ENCODE measurements at places on chromosomes 2 and 18.

DNA sequence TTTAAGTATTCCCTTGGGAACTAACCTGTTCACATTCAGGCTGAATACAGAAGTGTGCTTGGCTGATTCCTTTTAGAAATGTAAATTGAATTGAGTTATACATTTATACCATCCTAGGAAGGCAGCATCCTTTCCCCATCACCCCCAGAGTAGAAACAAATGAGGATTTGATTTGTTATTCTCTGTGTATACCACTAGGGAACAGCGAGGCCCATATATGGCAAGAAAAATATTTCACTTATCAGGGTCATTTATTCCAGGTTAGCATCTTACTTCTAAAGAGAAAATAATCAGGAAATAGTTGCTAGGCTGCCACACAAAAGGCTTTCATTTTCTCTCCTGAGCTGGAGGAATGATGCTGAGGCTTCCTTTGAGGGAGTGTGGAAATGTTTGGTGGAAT, 516.9 kb downstream of the PIK3C3 start:
- DNase-seq, result no peak

DNA sequence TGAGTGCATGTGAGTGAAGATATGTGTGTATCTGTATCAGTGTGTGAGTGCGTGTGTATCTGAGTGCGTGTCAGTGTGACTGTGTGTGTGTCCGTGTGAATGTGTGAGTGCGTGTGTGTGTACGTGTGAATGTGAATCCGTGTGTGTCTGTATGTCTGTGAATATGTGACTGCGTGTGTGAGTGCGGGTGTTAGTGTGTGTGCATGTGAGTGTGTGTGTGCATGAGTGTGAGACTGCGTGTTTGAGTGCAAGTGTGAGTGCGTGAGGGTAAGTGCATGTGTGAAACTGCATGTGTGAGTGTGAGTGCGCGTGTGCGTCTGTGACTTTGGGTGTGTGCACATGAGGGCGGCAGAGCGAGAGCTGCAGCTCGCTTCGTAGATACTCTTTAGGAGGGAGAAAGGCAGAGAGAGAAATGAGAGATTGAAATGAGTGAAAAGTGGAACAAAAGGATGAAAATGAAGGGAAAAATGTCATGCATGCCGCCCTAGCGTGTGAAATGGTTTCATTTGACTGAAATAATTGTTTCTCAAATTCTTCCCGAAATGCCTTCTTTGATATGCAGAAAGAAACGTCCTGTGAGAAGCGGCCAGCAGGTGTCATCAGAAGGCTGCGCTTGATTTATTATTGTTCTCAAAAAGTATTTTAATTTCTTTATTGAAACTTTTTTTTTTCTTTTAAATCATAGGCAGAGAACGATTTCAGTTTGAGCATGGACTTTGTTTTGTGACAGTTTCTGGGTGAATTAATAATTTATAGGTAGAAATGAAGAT, 25.6 kb downstream of the ZNF407 start:
- peak; percentile 4 for DNase-seq

DNA sequence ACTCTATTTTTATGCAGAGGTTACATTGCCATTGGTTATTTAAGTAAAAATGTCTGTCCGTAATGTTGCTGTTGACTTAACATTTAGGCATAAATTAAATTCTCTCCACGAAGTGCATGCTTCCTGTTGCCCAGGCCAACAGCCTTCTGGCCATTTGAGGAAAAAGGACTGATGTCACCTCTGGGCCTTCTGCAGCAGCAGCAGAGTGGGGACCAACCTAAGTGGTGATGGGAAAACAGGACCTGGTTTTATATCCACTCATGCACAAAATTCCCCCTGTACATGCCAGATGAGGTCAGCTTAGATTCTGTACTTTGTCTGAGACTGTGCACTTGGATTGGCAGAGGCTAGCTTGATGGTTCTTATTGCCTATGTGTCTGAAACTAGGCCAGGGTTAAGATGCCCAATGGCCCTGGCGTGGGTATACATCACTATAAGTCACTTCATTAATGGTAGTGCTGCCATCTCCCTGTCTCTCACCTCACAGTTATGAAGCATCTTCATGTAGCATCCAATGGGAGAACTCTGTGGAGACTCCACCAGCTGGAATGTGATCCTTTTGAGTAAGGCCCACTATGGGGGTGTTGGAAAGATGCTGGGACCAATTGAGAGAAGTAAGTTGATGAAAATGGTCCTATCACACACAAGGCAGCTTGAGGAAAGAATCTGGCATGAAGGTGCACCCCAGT, 4.4 kb downstream of the ARHGAP25 start:
- no peak for DNase-seq

- no peak for DNase-seq
Measured at GRCh38 chr18:33560686-33561370, 17.2 kb upstream of the ASXL3 start.

- no peak for DNase-seq
Measured at GRCh38 chr2:36705326-36706020, 9.0 kb downstream of the VIT start.

DNA sequence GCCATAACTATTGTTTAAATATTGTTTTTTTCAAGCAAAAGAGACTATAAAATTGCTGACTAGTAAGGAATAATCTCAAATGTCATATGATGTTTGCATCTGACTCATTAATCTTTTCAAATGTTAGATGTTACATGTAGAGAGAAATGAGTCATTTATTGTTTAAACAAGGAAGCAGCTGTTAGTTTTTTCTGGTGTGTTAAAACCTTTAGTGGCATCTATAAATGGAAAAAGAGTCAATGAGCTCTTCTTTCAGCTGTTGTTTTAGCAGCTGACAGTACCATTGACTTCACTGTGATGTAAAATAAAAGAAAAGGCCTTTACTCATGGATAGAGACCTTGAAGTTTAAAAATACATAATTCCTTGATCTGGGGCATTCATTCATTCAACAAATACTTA, 1.8 kb upstream of the KLHL41 start:
- no peak for DNase-seq

- DNase-seq, result no peak
Measured at GRCh38 chr2:218927422-218927821, 32.0 kb upstream of the CDK5R2 start.

All from G401 (cell line).